ENCODE measurements at places on chromosomes 4 and X.

DNA sequence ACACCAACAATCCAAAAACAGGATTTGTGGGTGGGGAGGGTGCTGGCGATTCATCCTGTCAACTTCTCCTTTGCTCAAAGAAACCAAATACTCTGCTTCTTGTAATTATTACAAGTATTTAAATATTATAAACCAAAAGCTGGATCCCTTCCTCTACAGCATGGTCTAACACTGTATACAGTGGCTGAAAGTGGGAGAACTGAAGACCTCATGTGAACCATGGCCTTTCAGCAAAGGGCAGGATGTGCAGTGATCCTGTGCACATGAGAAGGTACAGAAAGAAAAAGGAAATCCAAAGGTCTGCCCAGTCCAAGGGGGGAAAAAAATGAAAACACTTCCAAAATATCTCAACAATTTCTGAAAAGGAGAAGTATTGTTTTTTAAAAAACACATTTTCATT is 5.3 kb upstream of the CXorf38 start:
- no peak for DNase-seq

- DNase-seq: no peak
Observed at GRCh38 chr4:54525602-54526001, 132.2 kb upstream of the KIT start.

GRCh38 chr4:84496706-84497503 is 2.2 kb downstream of the NKX6-1 start:
- DNase-seq: no peak

DNA sequence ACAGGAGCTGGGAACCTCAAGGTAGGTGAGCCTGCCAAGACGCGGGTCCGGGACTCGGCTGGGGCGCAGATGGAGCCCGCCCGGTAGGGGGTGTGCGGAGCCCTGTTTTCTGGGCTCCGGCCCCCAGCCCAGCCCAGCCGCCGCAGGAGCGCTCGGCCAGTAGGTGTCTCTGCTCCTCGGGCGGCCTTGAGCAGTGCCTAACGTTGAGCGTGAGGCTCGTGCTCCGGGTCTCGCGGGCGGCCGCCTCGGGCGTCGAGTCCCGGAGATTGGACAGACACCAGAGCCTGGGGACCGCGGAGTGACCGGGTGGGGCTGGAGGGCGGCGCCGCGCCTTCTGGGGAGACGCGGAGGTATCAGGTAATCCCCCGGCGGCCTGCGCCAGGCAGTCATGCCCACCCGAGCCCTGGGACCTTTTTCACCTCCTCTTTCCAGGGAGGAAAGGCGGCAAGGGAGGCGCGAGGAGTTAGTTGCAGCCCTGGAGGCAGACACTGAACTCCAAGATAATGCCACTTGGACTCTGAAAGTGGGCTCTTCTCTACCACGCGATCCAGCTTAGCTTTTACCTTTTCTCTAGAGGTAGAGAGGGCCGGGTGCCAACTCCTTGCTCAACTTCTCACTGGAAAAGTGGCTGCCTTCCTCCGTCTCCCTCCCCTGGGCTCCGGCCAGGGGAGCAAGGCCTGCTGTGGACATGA is 14.5 kb upstream of the FGG start:
- DNase-seq: no peak

GRCh38 chr4:151417164-151417571 is 8.2 kb downstream of the FHIP1A start:
- no peak for DNase-seq

GRCh38 chrX:16162391-16162790 is 4.9 kb upstream of the MAGEB17 start:
- no peak for DNase-seq

DNA sequence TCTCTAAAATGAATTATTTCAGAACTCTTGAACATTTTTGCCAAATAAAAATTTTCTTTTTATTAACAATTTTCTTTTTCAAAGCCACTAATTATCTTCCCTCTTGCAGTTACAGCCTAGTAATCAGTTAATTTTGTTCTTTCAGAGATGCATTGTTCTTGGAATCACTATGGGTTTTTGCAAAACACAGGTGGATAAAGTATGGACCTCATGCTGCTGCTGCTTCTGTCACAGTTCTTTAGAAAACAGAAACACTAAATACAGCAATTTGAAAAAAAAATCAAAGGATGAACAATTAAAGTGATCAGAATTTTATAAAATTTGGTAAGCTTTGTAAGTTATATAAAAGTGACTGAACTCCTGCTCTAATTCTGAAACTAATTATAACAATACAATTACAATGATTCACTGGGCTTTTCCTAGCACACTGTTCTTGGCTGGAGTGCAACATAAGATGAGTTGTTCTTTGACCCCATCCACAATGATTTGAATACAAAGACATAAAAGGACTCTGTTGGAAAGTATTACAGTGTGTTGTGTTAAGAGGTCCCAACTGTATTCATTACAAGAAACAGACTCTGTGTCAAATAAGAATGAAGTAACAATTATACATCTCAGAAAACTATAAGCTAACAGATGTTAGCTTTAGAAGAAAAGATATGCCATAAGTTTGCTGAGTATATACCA is 59.4 kb upstream of the GK2 start:
- no peak for DNase-seq

- DNase-seq: no peak
Observed at GRCh38 chr4:2809610-2810180, 16.8 kb downstream of the SH3BP2 start.

DNA sequence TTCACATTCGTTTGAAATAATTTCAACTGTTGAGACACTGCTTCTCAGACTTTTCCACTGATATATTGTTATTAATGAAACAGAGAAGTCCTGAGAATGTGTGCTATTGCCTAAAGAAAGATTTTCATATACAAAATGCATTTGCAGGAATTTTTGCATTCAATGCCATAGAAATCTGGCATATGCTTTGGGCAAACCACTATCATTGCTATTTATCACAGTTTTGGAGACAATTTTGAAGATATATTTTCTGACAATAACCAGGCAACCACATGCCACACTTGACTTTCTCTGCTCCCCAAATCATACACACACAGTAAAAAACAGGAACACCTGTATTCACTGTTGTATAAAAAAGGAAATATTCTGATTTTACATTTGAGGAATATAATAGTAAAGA is 1303.7 kb upstream of the IGFBP7 start:
- DNase-seq: no peak

DNA sequence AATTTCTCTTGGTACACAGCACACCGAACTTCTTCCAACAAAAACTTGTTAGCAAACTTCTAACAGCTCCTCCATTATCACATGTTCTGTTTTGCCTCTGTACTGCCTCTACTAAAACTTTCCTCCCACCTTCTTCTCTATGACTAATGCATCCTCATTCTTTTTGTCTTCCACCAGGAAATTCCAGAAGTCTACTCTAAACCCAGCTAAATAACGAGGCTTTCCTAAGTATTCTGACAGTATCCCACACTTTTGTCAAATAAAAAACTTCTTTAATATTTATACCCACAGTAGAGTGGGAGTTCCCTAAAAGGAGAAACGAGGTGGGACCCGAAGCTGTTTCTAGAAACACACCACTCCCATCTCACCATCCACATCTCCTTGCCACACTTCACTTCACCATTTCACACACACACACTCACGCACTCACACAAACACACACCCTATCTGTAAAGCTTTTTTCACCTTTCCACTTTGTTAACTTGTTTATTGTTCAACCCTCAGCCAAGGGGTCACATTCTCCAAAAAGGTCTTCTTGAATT is 280.3 kb downstream of the ARAP2 start:
- DNase-seq: no peak

DNA sequence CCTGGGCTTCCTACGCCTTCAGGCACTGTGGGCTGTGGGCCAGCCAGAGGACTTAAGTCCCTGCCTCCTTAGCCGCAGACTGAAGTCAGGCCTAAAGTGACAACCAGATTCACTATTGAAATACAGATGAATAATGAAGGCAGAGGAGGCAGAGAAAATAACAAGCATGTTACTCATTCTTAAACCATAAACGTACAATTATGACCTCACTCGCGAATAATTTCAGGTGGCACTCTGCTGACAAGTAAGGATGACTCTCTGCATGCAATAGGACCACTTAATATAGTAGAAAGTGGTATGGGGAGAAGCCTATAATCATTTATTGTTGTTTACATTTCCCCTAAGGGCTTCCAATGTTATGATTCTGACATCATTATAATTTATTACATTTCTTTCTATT is 409.2 kb upstream of the FGF13 start:
- no peak for DNase-seq

DNA sequence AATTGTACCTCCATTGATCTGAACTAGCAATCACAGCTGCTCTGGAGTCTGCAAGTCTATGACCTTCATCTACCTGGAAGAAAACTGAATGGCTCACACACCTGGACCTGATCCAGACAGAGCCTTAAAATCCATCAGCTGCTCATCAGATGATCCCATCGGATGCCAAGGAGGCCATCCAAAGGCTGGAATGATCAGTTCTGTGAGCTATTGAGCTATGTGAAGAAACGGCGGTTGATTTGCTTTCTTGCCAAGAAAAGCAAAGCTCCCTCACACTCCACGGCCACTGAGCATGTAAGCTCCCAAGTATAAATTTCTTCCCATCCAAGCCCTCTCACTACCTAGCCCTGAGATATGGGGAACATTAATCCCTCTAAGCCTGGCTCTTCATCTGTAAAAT is 63.1 kb downstream of the RELL1 start:
- no peak for DNase-seq

DNA sequence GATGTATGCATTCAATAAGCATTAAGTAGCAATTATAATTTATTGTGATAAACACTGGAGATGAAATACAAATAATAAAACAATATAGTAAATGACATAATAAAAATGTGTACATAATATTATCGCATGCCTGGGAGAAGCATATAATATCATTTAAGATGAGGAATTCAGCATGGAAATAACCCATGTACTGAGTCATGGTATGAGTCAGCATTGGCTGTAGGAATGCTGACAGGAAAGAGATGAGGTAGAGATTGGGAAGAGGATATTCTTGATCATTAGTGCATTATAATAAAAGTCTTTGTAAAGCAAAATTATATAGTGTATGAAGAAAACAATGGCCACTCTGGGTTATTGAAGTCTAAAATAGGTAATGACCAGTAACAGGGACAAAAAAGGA is 82.8 kb downstream of the MAGEB10 start:
- no peak for DNase-seq

GRCh38 chr4:123547216-123548165 is 150.9 kb downstream of the SPRY1 start:
- DNase-seq: no peak

- no peak for DNase-seq
Observed at GRCh38 chr4:2937986-2938385, 25.2 kb downstream of the NOP14 start.

DNA sequence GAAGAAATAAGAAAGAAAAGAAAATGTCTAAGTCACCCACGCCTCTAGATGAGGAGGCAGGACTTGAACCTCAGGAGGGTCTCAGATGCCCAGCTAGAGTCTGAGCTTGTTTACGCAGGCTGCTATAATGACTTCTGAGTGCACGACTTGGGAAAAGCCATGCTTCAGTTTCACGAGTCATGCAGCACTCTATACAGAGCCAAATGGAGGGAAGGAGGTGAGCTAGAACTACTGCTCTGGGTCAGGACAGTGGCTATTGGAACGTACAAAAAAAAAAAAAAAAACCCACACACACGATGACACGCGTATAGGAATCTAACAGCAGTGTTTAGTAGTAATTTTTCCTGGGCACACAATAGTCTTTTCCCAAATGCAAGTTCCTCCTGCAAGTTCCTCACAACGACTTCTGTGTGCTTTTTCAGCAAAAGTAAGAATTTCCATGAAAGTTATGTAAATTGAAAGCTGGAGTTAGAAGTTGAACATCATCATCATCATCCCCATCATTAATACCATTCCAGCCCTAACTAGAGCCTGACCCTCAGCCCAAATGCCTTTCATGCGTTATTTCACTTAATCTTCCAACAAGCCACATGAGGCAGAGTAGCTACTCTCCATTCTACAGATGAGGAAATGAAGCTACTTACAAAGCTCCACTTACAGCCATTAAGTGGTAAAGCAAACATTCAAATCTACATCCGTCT is 36.6 kb downstream of the IRF2 start:
- DNase-seq: no peak

- no peak for DNase-seq
Observed at GRCh38 chr4:84683064-84683850, 100.3 kb downstream of the CDS1 start.

DNA sequence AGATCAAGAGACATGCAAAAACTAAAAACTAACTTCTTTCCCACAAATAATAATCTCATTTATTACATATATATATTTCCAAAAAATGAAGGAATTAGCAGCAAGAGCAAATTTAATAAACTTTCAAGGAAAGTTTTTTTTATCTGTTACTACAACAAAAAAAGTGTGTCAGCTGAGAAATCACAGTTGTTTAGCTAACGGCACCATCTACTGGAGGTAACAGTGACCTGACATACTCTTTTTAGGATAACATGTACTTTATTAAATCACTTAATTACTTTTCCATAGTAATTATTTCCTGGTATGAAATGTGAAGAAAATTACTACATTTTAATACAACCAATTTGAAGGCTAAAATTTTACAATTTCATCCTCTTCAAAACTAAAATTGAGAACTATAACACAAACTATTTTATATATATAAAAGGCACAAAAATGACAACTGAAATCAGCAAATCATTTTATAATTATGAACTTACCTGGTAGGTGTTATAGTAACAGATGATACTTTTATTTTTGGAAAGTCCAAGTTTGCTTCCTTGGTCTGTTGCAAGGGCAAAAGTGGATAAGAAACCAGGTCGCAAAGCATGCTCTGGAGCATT is 9.1 kb downstream of the LAMTOR3 start:
- no peak for DNase-seq

GRCh38 chr4:101784957-101785356 is 5.6 kb upstream of the BANK1 start:
- DNase-seq: no peak

DNA sequence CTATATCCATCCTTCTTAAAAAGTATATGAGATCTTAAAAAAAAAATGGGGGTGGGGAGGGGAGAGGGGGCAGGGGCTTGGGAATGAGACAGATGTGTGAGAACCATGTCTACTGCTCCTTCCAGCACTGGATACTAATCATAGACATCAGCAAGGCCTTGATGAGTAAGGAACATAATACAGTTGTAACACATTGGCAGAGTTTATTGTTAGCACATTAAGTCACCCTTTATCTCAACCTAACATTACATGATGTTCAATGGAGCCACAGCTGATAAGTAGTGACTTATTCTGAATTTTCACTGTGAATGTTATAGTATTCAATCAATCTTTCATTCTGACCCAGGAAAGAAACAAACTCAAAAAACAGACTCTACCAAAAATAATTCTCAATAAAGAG is 47.3 kb upstream of the KCNE5 start:
- DNase-seq: no peak

DNA sequence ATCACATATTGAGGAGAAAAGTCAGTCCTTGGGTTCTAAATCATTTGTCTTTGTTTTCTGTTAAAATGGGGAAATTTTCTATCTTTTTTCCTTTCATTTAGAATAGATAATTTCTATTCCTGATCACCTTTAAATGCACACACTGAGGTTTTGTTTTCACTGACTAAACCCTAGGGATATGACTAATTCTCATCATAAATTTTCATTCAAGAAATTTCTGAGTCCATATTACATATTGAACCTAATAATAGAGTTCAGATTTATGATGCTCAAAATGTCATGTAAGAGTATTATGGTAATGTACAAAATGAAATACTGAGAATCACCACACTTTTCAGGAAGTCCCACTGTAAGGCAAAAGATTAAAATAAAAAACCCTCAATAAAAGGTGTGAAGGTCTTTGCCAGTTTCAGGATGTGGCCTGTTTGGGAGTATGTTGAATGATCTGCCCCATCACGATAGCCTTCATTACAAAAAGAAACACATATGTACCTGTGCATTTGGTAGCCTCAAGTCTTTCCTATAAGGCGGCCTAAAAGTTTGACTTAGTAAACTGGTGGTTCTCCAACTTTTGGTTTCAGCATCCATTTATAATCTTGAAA is 49.4 kb downstream of the LEF1 start:
- DNase-seq: no peak

All from omental fat pad (tissue), 4 donors.